Progenitor cell of endocrine pancreas (in vitro differentiated cells): ENCODE measurements at places on chromosomes 11 and 22.
A peak's percentile ranks its signal among the peaks of the same experiment; 100 is the strongest.

DNA sequence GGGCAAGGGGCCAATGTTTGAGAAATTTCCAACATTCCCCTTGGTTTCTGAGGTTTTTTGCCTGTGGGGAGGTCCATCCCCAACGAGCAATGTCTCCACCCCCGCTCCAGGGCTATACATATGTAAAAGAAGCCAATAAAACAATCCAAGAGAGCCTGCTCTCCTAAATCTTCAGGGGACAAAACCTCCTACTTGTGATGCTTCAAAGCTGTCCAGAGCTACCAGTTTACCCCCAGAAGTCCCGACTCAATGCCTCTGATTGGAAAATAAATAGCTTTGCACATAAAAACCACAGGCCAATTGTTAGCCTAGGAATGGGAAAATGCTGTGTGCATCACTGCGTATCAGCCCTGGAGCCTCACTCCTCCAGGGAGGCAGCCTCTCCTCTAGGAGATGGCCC lies 66.0 kb upstream of the PAX6 start:
- H3K27me3 ChIP-seq: peaks cover 46% of the 10 kb centered on the region
- H3K4me3 ChIP-seq: no peak overlapping the region
- H3K4me1 ChIP-seq: peaks cover 14% of the 10 kb centered on the region
- H3K27ac ChIP-seq: no peak overlapping the region

DNA sequence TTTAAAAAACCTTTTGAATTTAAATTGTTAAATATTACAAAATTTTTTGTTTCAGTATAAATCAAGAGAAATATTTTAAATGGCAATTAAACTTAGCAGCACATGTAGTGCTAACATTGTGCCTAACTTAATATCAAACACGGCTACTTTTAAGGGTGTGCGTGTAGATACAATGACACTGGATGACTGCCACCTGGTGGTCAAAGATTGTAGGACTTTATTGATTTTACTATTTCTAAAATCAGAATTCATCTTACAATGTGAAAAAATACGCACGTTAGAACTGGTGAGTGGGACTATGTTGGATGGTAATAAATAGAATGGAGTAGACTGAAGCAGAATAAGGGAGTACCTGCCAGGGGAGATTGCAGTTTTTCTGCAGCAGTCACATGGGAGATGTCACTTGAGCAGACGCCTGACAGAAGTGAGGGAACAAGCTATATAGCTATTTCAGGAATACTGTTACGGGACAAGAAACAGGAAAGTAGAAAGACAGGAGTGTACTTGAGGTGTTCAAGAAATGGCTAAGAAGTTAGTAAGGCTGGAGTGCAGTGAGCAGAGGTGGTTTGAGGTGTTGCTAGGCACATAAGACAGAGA lies 52.9 kb downstream of the UVRAG start:
- DNase-seq: no peak
- peaks cover 12% of the 10 kb centered on the region for H3K4me1 ChIP-seq
- no peaks in the 10 kb centered on the region for H3K27me3 ChIP-seq
- H3K4me3 ChIP-seq: no peak overlapping the region
- peaks cover 1% of the 10 kb centered on the region for H3K36me3 ChIP-seq

GRCh38 chr11:69925366-69926196 lies 106.4 kb upstream of the FGF3 start:
- H3K4me3 ChIP-seq: no peak overlapping the region
- no peaks in the 10 kb centered on the region for H3K4me1 ChIP-seq
- H3K27ac ChIP-seq: no peak overlapping the region
- H3K27me3 ChIP-seq: peaks cover 49% of the 10 kb centered on the region

DNA sequence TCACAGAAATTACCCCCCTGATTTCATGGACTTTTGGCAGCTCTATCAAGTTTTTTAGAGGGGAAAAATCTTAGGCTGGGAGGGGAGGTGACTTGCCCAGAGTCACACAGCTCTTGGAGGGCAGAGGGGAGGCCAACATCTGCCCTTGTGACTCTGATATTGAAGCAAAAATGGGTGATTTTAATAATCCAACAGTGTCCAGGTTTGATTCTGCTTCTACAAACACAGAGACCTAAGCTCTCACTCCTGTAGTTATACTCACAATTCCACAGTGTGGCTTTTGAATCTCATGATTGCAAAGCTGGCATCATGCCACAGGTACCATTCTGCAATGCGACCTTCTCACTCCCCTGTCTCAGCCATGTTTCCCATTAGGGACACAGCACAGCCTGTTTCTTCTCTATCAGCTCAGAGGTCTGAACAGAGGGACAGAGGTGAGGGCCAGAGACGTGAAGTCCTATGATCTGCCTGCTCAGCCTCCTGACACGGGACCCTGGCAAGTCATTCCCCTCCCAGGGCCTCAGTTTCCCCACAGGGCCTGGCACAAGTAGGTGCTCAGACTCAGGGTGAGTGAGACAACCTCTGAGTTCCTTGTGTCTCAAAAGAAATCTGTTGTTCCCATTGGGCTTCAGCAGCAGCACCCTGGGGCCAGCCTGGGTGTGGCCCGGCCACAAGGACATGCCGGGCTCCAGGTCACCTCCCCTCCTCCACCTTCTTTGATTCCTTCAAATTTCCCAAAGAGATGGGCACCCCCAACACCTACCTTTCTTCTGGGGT lies 766 bp downstream of the APOL2 start:
- peaks cover 32% of the 10 kb centered on the region for H3K4me1 ChIP-seq
- H3K27me3 ChIP-seq: no peaks in the 10 kb centered on the region
- peak overlapping the region; percentile 92 for H3K4me3 ChIP-seq
- peak overlapping the region; percentile 95 for H3K27ac ChIP-seq

DNA sequence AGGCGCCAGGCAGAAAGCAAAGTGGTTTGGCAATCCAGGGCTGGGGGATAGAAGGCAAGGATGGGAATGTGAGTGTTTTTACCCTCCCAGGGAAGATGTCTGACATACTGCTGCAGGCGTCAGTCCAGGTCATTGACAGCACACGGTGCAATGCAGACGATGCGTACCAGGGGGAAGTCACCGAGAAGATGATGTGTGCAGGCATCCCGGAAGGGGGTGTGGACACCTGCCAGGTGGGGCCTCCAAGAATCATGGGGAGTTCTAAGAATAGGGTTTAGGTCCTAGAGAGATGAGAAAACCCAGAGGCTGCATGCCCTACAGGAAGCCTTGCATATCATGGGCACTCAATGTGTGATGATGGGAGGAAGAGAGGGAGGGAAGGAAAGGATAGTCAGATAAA lies 28.3 kb upstream of the SMIM35 start:
- no peak for DNase-seq
- H3K4me1 ChIP-seq: no peaks in the 10 kb centered on the region
- no peak overlapping the region for H3K27ac ChIP-seq
- H3K36me3 ChIP-seq: peaks cover 3% of the 10 kb centered on the region

DNA sequence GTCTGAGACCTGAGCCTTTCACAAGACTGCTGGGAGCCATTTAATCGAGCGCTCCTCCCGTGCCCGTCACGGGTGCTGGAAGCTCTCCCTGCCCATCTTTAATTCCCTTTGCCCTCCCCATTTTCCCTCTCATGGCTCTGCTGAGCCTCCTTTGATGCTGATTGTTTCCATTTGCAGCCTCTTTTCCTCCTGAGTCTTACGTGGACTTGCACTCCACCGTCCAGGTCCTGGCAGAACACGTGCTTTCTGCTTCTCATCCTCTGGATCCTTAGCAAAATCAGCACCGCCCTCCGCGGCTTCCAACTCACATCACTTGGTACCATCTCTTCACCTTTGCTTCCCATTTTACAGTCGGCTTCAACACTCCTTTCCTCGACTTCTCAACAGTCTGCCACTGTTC lies 7.3 kb downstream of the IFT27 start:
- H3K27me3 ChIP-seq: no peaks in the 10 kb centered on the region
- H3K36me3 ChIP-seq: peaks cover 5% of the 10 kb centered on the region
- no peak overlapping the region for H3K27ac ChIP-seq
- H3K4me1 ChIP-seq: no peaks in the 10 kb centered on the region
- no peak for DNase-seq

DNA sequence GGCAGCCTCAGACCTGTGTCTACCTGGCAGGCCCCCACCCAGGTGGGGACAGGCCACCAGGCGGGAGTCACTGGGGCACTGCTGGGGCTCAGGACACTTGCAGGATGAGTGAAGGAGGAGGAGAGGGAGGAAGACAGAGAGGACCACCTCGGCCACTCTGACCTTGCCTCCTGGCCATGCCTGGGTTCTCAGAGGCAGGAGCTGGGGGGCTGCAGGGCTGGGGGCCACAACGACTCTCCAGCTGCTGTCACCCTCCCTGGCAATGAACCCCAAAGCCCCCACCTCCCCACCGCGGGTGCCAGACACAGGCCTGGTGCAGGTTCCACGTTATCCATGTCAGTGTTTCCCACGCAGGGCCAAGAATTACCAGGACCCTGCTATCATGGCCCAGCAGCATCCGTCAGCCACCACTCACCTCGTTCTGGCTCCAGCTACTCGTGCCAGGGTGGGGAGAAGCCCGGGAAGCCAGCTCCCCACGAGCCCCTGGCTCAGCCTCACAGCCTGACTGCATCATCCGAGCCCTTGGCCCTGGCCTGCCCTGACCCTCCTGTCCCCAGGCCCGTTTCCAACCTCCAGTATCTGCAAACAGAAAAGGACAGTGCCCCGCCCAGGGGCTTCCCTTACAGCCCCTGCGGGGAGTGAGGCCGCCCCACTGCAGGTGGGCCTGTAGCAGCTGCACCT lies 62.4 kb downstream of the BRD1 start:
- H3K27me3 ChIP-seq: no peaks in the 10 kb centered on the region
- H3K4me3 ChIP-seq: no peak overlapping the region

- H3K27me3 ChIP-seq: no peaks in the 10 kb centered on the region
- no peak for DNase-seq
- no peaks in the 10 kb centered on the region for H3K36me3 ChIP-seq
- H3K27ac ChIP-seq: no peak overlapping the region
Measured at GRCh38 chr11:70682056-70682455, 283.7 kb downstream of the CTTN start.

- H3K4me3 ChIP-seq: no peak overlapping the region
- no peak overlapping the region for H3K27ac ChIP-seq
- peaks cover 6% of the 10 kb centered on the region for H3K36me3 ChIP-seq
- H3K4me1 ChIP-seq: peaks cover 38% of the 10 kb centered on the region
- no peak for DNase-seq
Measured at GRCh38 chr11:59769828-59770227, 14.7 kb downstream of the STX3 start.

GRCh38 chr11:47691979-47692378 lies 23.2 kb downstream of the AGBL2 start:
- no peak for DNase-seq
- H3K4me3 ChIP-seq: no peak overlapping the region

GRCh38 chr11:57434640-57435546 lies 8.0 kb upstream of the SLC43A3 start:
- H3K4me3 ChIP-seq: no peak overlapping the region
- H3K36me3 ChIP-seq: no peaks in the 10 kb centered on the region
- peaks cover 12% of the 10 kb centered on the region for H3K27me3 ChIP-seq
- no peak for DNase-seq
- peaks cover 2% of the 10 kb centered on the region for H3K4me1 ChIP-seq

GRCh38 chr11:7609521-7609920 lies 63.8 kb downstream of the CYB5R2 start:
- H3K36me3 ChIP-seq: peaks cover 4% of the 10 kb centered on the region
- H3K4me3 ChIP-seq: peak overlapping the region; percentile 11

GRCh38 chr22:44931077-44931540 lies 78.7 kb downstream of the PHF21B start:
- H3K27me3 ChIP-seq: no peaks in the 10 kb centered on the region
- no peak for DNase-seq
- no peak overlapping the region for H3K27ac ChIP-seq
- H3K4me3 ChIP-seq: no peak overlapping the region
- peaks cover 11% of the 10 kb centered on the region for H3K4me1 ChIP-seq
- H3K36me3 ChIP-seq: no peaks in the 10 kb centered on the region

GRCh38 chr11:62075438-62075837 lies 48.4 kb upstream of the INCENP start:
- no peak overlapping the region for H3K4me3 ChIP-seq
- no peak for DNase-seq
- no peaks in the 10 kb centered on the region for H3K36me3 ChIP-seq
- no peaks in the 10 kb centered on the region for H3K4me1 ChIP-seq
- H3K27me3 ChIP-seq: no peaks in the 10 kb centered on the region

DNA sequence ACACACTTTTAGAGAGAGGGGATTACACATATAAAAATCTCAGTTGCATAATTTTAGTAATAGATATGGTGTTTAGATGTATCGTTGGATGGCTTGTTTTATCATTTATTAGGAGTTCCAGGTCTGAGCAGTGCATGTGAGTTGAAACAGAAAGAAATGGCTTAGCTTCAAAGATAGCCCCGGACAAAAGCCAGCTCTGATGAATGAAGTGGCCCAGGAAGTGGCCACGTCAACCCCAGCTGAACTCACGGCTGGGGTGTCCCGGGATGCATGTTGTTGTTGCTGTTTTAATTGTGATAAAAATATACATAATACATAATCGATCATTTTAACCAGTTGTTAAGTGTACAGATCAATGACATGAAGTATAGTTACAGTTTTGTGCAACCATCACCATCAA lies 1513.6 kb downstream of the BRD1 start:
- no peak for DNase-seq
- no peak overlapping the region for H3K27ac ChIP-seq
- peaks cover 1% of the 10 kb centered on the region for H3K36me3 ChIP-seq
- H3K27me3 ChIP-seq: peaks cover 79% of the 10 kb centered on the region
- H3K4me3 ChIP-seq: no peak overlapping the region

GRCh38 chr22:32562916-32563315 lies 88.3 kb downstream of the FBXO7 start:
- DNase-seq: no peak
- H3K4me3 ChIP-seq: no peak overlapping the region
- no peak overlapping the region for H3K27ac ChIP-seq
- peaks cover 20% of the 10 kb centered on the region for H3K27me3 ChIP-seq
- no peaks in the 10 kb centered on the region for H3K36me3 ChIP-seq

GRCh38 chr11:10900681-10901415 lies 43.0 kb upstream of the ZBED5 start:
- DNase-seq: no peak
- no peaks in the 10 kb centered on the region for H3K36me3 ChIP-seq
- H3K4me3 ChIP-seq: no peak overlapping the region

GRCh38 chr11:90120191-90120590 lies 14.3 kb upstream of the NAALAD2 start:
- no peaks in the 10 kb centered on the region for H3K4me1 ChIP-seq
- DNase-seq: no peak
- H3K4me3 ChIP-seq: no peak overlapping the region

- H3K4me3 ChIP-seq: peak overlapping the region; percentile 89
- no peak for DNase-seq
- no peaks in the 10 kb centered on the region for H3K36me3 ChIP-seq
- peak overlapping the region; percentile 94 for H3K27ac ChIP-seq
- no peaks in the 10 kb centered on the region for H3K27me3 ChIP-seq
- H3K4me1 ChIP-seq: peaks cover 7% of the 10 kb centered on the region
Measured at GRCh38 chr22:29883775-29884097, 762 bp downstream of the MTMR3 start.
